ENCODE measurements at places on chromosomes 2 and 18.

GRCh38 chr18:75207310-75208154 lies 1.4 kb downstream of the PTGR3 start:
- DNase-seq, result peak; percentile 42

GRCh38 chr2:45119855-45120254 lies 110.6 kb upstream of the SIX2 start:
- no peak for DNase-seq

- no peak for DNase-seq
These were observed 479.3 kb downstream of the PTPRM start for GRCh38 chr18:8046441-8046840.

DNA sequence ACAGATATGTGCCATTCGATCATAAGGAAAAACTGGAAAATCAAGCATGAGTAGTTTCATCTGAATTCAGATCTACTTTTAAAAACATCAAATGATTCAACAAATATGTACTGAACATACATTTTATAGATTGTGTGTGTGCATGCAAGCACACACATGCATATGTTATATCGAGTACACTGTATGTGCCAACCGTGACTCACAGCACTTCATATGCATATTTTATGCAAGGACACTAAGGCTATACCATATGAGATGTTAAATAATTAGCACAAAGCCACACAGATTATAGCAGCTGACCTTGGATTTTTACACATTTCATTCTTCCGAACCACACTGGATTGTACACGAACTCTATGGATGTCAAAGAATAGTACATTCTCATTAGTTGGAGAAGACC lies 161.2 kb downstream of the DNAH7 start:
- no peak for DNase-seq

DNA sequence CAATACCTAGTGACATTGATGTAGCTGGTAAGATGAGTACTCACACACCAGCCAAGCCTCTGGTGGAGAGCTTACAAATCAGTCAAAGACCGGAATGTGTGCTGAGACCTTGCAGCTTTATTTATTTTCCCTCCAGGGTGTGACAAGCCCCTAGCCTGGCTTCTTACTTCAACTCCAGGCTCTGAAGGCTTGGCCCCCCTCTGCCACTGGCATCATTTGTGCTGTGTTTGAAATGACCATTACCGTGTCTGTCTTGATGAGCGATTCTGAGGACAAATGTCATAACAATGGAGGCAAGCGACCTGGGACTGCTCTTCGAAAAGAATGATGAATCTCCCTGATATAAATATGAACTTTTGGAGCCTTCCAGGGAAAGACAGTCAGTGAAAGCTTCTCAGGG lies 749.9 kb upstream of the HS6ST1 start:
- DNase-seq, result no peak

GRCh38 chr2:14975381-14975780 lies 342.9 kb downstream of the LRATD1 start:
- no peak for DNase-seq

- no peak for DNase-seq
These were observed 29.6 kb downstream of the M1AP start for GRCh38 chr2:74618410-74619083.

- DNase-seq, result no peak
These were observed 80.5 kb downstream of the RDH14 start for GRCh38 chr2:18479947-18480369.

- no peak for DNase-seq
These were observed 45.6 kb upstream of the INHBB start for GRCh38 chr2:120300385-120300784.

GRCh38 chr2:95240091-95240490 lies 32.8 kb downstream of the ZNF892 start:
- no peak for DNase-seq

- DNase-seq, result no peak
These were observed 21.3 kb downstream of the SKA1 start for GRCh38 chr18:50396005-50396660.

DNA sequence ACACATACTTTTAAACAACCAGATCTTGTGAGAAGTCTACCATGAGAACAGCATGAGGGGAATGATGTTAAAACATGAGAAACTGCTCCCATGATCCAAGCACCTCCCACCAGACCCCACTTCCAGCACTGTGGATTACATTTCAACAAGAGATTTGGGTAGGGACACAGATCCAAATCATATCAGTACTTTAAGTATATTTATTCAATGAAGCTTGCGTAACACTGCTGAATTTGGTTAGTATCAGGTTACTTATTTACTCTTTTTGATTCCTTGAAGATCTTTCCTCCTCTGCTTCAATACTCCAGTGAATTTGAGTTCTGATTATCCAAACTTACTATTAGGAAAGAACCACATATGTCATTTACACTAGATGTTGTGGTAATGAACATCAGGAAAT lies 418.6 kb downstream of the PIK3C3 start:
- DNase-seq, result no peak

All from stimulated activated CD4-positive, alpha-beta T cell treated with anti-CD3 and anti-CD28 coated beads, Interleukin-2, amount 100 ng/mL, for 24 hours (primary cell).